ENCODE measurements at places on chromosomes 16 and 17.

DNA sequence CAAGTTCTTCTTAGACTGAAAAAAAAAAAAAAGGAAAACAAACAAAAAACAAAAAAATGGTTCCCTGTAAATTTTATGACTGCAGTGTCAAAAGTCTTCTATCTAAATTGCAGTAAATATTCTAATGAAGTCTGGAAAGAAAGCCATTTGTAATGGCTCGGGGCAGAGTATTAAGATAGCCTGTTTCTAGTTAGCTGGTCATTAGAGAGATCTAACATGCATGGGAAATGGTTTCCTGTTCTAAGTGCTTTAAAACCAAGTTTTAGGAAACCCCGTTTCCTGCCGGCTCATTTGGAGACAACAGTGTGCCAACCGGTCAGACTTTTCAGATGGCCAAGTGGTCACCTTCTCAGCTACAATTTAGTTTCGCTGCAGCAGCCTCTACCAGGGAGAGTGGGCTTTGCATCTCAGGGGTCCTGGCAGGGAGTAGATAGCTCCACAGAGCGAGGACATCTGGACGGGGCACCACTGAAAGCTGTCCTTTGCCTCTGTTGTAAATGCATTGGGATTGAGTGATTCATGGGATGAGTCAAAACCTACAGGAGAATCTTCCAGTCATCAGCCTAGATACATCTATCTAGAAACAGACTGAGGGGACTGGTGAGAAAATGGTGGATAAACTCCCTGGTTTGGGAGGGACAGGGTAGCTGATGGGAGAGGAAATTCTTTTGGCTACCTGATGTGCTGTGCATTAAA lies 473.2 kb upstream of the SALL1 start:
- no peak for DNase-seq

- DNase-seq = no peak
Measured at GRCh38 chr16:85211271-85211801, 99.1 kb upstream of the CIBAR2 start.

DNA sequence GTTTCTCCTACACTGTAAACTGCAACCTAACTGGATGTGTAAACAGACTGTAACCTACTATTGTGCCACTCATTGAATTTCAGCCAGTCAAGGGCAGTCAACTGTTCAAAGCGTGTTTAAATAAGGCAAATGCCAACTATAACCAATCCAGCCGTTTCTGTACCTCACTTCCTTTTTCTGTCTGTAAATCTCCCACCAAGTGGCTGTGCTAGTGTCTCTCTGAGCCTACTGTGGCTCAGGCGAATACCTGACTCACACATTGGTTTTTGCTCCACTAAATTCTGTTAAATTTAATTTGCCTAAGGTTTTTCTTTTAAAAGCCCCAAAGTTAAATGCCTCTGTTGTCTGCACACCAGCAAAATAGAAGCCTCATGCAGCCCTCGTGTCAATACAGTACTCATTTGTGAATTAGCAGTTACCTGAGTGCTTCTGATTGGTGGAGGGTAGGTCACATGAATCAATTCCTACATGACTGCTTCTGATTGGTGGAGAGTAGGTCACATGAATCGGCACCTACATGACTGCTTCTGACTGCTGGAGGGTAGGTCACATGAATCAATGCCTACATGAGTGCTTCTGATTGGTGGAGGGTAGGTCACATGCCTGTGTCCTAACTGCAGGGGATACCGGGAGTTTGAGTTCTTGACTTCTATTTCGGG lies 31.1 kb upstream of the CCR7 start:
- DNase-seq = no peak

DNA sequence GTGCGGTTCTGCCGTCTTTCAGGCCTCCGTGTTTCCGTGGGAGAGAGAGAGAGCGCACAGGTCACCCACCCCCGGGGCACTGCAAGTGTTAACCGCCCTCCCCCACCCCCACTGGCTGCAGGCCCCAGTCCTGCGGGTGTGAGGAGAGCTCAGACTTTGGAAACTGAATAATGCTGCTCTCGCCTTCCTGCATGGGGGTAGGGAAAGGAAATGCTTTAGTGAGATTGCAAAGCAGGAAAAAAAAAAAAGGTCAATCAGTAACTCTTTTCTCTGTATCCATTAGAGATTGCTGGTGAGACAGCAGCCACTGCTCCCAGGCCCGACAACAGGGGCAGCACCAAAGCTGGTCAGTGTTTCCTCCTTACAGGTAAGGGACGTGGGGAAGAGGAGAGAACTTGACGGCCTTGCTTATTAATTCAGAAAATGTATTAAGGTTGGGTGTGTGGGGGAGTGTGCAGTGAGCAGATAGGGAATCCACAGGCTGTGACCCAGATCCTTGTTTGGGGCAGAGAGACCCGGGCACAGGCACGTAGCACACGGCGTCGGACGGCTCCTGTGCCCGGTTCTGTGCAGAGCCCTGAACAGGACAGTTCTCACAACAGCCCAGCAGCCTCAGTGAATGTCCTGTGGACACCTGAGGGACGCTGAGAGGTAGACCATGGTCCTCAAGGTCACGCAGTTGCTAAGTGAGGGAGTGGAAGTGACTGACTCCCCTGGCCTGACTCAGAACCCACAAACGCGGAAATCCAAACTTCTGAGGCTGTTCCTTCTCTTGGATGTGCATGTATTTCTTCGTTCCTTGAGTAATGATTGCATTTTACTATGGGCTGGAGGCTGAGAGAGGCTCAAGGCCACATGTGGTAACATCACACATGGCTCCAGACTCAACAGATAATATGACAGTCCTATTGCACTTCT lies 156.5 kb downstream of the FOXL1 start:
- DNase-seq = no peak

DNA sequence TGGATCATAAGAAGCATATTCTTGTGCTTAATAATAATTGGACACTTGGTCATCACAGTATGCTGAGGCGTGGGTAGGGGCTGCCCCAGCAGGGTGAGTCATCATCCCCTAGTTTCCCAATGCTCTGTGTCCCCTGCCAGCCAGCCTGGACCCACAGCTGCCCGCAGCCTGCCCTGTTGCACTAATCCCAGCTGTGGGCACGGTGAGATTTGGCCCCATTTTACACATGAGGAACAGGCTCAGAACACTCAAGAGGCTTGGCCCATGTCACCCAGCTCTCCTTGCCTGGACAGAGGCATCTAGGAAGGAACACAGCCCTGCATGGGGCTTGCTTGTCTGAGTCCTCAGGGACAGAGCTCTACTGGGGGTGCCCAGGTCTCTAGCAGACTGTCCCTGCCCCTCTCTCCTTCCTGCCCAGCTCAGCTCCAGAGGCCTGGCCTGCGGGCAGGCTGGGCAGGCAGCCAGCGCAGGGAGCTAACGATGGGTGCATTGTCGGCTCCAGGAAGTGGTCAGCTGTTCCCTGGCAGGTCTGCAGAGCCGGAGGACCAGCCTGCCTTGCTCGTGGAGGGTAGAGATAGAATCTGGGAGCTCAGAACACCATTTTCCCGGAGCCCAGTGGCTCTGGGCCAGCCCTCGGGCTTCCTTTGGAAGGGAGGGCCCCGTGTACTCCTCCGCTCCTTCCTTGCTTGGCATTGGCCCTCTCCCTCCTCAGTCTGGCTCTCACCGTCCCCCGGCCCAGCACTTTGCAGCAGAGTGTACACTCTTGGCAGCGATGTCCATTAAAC lies 189.4 kb downstream of the RAB11FIP4 start:
- no peak for DNase-seq

- DNase-seq = peak; percentile 92
Measured at GRCh38 chr17:31596382-31597323, 205.2 kb downstream of the RAB11FIP4 start.

GRCh38 chr16:78869492-78869891 lies 731.0 kb downstream of the MAF start:
- no peak for DNase-seq

- DNase-seq = no peak
Measured at GRCh38 chr16:12142157-12142556, 165.6 kb downstream of the SNX29 start.

GRCh38 chr16:81624760-81625543 lies 154.1 kb upstream of the PLCG2 start:
- DNase-seq = no peak

DNA sequence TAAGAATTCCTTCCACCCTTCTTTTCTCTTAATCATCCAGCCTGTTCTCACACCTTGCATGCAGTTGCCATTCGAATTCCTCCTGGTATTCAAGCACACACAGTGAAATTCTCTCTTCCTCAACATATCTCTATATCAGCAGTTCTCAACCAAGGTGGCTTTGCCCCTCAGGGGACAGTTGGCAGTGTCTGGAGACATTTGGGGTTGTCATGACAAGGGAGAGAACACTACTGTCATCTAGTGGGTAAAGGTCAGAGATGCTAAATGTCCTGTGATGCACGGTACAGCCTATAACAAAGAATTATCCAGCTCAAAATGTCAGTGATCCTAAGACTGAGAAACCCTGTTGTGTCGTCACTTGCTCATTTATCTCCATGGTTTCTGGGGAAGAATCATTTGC lies 94.8 kb upstream of the CPHXL start:
- DNase-seq = no peak

- no peak for DNase-seq
Measured at GRCh38 chr17:39599665-39600231, 8.0 kb downstream of the NEUROD2 start.

DNA sequence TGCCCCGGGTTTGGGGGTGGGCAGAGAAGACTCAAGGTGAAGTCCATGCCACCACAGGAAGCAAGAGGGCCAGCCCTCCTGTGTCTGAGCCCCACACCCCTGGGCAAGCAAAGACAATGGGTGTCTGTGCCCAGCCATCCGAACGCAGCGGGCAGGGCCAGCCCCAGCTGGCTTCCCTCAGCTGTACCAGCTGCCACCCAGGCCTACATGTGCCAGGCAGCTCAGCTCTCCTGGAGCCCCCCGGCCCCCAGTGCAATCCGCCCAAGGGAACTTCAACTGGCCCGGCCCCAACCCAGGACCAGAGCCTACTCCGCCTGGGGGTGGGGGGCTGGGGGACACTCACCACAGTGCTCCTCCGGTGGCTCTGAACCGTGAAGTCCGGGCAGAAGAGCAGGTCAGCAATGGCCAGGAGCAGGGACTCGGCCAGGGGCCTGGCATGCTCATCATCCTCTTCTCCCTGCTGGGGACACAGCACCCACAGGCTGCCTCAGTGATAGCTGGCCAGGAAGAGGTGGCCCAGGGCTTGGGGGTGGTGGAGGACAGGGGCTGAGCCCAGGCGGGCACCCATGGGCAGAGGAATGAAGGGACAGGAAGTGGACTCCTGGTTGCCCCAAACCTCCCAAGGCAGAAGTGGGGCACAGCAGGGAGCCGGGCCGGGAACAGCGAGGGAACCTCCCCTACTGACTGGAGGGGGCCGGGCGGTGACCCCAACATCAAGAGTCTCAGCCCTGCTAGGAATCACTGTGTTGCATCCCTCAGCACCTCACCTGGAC lies 9.8 kb downstream of the HID1 start:
- DNase-seq = no peak

- DNase-seq = no peak
Measured at GRCh38 chr16:50067290-50067853, 1.6 kb downstream of the HEATR3 start.

DNA sequence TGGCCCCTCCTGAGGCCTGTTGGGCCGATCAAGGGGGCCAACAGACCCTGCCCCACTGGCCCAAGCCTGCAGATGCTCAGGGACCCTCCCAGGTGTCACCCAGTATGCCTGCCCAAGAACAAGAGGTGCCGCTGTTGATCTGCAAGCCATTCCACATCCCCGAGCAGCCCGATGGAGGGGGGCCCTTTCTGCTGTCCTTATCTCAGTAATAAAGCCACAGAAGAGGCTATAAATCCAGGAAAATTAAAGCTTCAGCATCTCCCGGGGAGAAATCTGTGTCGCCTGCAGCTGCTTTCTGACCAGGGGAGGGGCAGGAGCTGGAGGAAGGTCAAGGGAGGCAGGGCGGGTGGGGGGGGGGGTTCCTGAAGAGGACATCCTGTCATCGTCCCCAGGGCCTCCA lies 11.7 kb upstream of the CACNA1H start:
- no peak for DNase-seq

- no peak for DNase-seq
Measured at GRCh38 chr17:75267153-75267410, 3.9 kb downstream of the MIF4GD start.

GRCh38 chr17:53061446-53061845 lies 761.3 kb upstream of the KIF2B start:
- peak; percentile 31 for DNase-seq

DNA sequence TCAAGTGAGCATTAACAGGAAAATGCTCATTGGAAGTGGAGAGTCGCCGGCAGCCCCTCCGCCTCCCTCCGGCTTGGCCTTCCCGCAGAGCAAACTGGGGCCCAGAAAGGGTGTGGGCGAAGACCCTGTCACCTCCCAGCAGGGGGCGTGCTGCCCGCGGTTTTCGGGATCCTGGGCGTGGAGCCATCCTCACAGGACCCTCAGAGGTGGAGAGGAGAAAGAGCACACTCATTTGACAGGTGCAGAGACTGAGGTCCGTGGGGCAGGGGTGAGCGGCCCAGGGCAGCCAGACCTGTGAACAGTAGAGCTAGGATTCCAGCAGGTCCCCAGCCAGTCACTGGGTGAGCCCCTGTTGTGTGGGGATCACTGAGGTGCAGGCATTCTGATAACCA lies 1002.9 kb downstream of the KCNJ18 start:
- DNase-seq = no peak

DNA sequence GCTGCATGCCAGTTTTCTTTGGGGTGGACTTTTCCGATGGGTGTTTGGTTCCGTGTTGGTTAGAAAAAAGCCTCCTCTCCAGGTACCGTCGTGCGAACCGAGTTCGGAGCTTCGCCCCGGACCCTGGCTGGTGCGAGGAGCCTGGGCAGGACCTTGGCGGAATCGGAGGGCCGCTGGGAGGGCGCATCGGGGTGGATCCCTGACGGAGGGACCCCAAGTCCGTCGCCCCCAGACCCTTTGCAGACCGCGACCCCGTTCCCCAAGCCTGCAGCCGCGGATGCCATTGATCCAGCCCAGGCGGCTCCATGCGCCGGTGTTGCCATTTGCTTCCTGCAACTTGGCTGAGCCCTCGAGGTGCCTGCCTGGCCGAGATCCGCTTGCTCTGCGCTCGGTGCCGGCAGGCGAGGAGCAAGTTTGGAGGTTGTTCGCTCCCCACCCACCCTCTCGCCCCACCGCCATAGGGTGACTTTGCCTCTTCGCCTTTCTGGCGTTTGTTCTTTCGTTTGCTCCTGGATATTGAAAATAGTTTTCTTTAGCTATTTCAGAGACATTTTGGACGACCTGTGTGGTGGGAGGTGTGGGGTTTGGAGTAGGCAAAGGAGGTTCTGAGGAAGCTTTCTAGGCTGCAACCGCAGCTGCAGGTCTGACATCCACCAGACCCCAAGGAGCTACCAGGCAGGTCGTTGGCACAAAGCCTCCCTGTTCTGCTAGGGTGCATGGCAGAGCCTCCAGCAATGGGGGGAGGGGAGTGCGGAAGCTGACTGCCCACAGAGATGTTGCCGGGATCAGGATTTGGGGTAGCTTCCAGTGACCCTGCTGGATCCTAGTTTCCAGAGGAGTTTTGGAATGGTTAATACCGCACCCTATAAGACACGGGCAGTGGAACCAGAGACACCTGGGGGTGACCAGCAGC lies 58.2 kb downstream of the RAP1GAP2 start:
- DNase-seq = no peak

GRCh38 chr16:27514806-27515205 lies 34.9 kb downstream of the GTF3C1 start:
- DNase-seq = no peak

GRCh38 chr17:29043539-29044145 lies 701 bp downstream of the PIPOX start:
- DNase-seq = no peak

GRCh38 chr17:30568117-30568430 lies 90.9 kb downstream of the GOSR1 start:
- DNase-seq = no peak

GRCh38 chr17:76540381-76541300 lies 797 bp downstream of the PRCD start:
- peak; percentile 86 for DNase-seq
